ENCODE measurements at places on chromosomes 11 and 22.

GRCh38 chr11:79678780-79679452 is 238.1 kb upstream of the TENM4 start:
- no peaks in the 10 kb centered on the region for H3K27me3 ChIP-seq
- no peak overlapping the region for H3K4me3 ChIP-seq
- no peak for DNase-seq
- no peaks in the 10 kb centered on the region for H3K36me3 ChIP-seq
- no peaks in the 10 kb centered on the region for H3K4me1 ChIP-seq

- H3K4me3 ChIP-seq = peak overlapping the region; percentile 27
- no peaks in the 10 kb centered on the region for H3K27me3 ChIP-seq
- no peaks in the 10 kb centered on the region for H3K36me3 ChIP-seq
- DNase-seq = peak; percentile 94
- H3K27ac ChIP-seq = peak overlapping the region; percentile 67
Observed at GRCh38 chr22:42994917-42995562, 19.9 kb downstream of the PACSIN2 start.

- H3K4me3 ChIP-seq = no peak overlapping the region
- H3K27me3 ChIP-seq = no peaks in the 10 kb centered on the region
- H3K27ac ChIP-seq = no peak overlapping the region
- H3K4me1 ChIP-seq = peaks cover 15% of the 10 kb centered on the region
Observed at GRCh38 chr11:37504921-37505320, 906.9 kb upstream of the RAG2 start.

- H3K27ac ChIP-seq = no peak overlapping the region
- no peaks in the 10 kb centered on the region for H3K36me3 ChIP-seq
- no peaks in the 10 kb centered on the region for H3K4me1 ChIP-seq
- peaks cover 50% of the 10 kb centered on the region for H3K27me3 ChIP-seq
Observed at GRCh38 chr22:37337204-37337943, 55.1 kb downstream of the CYTH4 start.

GRCh38 chr11:60918939-60919265 is 4.9 kb downstream of the TMEM109 start:
- peak; percentile 18 for DNase-seq
- peaks cover 15% of the 10 kb centered on the region for H3K36me3 ChIP-seq
- peaks cover 12% of the 10 kb centered on the region for H3K4me1 ChIP-seq
- H3K27me3 ChIP-seq = no peaks in the 10 kb centered on the region
- no peak overlapping the region for H3K4me3 ChIP-seq
- H3K27ac ChIP-seq = no peak overlapping the region

- no peak overlapping the region for H3K27ac ChIP-seq
- DNase-seq = no peak
- H3K4me3 ChIP-seq = no peak overlapping the region
- no peaks in the 10 kb centered on the region for H3K4me1 ChIP-seq
- no peaks in the 10 kb centered on the region for H3K27me3 ChIP-seq
- H3K36me3 ChIP-seq = peaks cover 3% of the 10 kb centered on the region
Observed at GRCh38 chr11:9710852-9711251, 47.0 kb downstream of the SWAP70 start.

DNA sequence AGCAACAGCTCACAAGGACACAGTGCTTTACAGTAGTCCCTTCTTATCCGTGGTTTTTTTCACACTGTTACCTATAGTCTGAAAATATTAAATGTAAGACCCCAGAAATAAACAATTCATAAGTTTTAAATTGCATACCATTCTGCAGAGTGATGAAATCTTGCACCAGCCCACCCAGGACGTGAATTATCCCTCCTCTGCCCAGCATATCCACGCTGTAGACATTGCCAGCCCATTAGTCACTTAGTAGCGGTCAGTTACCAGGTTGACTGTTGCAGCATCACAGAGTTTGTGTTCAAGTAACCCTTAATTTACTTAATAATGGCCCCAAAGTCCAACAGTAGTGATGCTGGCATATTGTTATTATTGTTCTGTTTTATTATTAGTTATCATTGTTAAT is 3.6 kb downstream of the CLTCL1 start:
- no peak overlapping the region for H3K4me3 ChIP-seq
- no peaks in the 10 kb centered on the region for H3K36me3 ChIP-seq
- peak; percentile 75 for DNase-seq
- no peaks in the 10 kb centered on the region for H3K27me3 ChIP-seq
- no peak overlapping the region for H3K27ac ChIP-seq

DNA sequence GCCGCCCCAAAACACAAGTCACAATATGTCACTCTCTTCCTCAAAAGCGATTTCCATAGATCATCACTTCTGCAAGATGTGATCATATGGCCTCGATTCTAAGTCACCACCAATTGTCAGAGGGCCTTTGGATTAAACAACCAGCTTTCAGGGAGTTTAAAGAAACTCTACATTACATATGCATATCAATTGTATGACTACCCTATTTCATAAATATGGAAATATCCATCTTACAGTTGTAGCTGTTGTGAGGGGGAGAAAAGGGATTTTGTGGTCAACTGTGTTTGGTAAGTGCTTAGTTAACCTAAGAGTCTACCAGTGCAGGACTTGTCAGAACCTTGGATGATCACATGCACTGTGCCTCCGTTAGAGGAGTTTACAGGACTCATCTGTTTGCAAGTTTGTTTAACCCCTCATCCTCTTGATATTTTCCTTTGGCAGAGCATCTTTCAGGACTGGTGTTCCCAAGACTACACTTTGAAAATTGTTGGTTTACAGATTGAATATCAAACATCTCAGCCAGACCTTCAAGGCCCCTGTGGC is 99.9 kb downstream of the CHST1 start:
- no peak overlapping the region for H3K27ac ChIP-seq
- no peak overlapping the region for H3K4me3 ChIP-seq
- H3K27me3 ChIP-seq = peaks cover 4% of the 10 kb centered on the region
- no peaks in the 10 kb centered on the region for H3K36me3 ChIP-seq

DNA sequence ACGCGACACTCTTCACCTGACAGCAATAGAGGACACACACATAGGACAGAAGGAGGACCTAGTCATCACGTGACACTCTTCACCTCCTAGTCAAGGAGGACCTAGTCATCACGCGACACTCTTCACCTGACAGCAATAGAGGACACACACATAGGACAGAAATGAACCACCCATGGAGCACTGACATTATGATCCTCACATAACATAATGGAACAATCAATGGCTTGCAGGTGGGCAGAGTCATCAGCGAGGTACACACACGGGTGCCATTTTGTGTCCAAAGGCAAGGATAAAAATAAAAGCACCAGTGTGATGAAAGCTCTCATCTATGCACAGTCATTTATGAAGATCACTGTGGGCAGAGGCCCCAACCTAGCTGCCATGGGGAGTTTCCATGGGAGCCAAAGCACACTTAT is 354.7 kb downstream of the LARGE1 start:
- no peak overlapping the region for H3K4me3 ChIP-seq
- no peaks in the 10 kb centered on the region for H3K36me3 ChIP-seq
- no peaks in the 10 kb centered on the region for H3K4me1 ChIP-seq
- no peak for DNase-seq

DNA sequence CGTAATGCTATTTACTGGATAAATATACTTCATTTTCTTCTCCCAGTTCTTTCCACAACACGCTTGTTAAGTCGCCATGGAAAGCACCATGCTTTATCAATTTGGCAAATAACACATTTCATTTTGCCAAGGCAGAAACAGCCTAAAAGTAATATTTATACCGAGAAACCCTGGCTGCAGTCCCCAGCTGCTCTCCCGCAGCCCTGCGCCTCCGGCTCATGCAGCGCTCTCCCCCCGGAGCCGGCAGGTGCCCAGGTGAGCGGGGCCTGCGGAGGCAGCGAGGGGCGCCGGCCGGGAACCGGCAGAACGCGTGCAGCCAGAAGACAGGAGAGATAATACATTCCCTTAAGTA is 681 bp upstream of the ARHGEF12 start:
- peak overlapping the region; percentile 95 for H3K27ac ChIP-seq
- no peaks in the 10 kb centered on the region for H3K27me3 ChIP-seq
- peak overlapping the region; percentile 58 for H3K4me3 ChIP-seq

DNA sequence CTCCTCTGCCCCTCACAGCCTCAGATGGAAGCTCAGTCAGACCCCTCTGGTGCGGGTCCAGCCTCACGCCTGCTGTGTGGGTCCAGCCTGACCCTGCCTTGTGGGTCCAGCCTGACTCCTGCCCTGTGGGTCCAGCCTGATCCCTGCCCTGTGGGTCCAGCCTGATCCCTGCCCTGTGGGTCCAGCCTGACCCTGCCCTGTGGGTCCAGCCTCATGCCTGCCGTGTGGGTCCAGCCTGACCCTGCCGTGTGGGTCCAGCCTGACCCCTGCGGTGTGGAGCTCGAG is 445.3 kb downstream of the BRD1 start:
- H3K27ac ChIP-seq = no peak overlapping the region
- H3K27me3 ChIP-seq = no peaks in the 10 kb centered on the region
- no peak overlapping the region for H3K4me3 ChIP-seq
- H3K4me1 ChIP-seq = no peaks in the 10 kb centered on the region
- no peaks in the 10 kb centered on the region for H3K36me3 ChIP-seq
- no peak for DNase-seq

DNA sequence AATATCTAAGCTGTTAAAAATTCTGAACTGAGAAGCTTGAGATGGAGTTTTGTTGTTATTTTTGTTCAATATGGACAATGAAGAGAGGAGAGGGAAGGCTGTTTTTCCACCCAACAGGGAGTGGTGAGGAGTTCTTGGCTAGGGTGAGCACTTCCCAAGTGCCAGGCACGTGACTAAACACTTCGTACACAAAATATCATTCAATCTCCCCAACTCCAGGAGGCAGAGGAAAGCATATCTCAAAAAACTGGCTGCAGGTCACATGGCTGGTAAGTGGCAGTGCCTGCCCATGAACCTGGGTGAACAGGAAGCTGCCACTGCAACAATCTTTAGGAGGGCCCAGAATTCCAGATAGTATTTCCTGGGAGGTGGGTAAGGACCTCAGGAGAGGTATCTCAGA is 11.6 kb downstream of the ELF5 start:
- no peak for DNase-seq
- H3K27ac ChIP-seq = peak overlapping the region; percentile 39
- H3K27me3 ChIP-seq = no peaks in the 10 kb centered on the region
- H3K4me3 ChIP-seq = no peak overlapping the region
- H3K36me3 ChIP-seq = no peaks in the 10 kb centered on the region

DNA sequence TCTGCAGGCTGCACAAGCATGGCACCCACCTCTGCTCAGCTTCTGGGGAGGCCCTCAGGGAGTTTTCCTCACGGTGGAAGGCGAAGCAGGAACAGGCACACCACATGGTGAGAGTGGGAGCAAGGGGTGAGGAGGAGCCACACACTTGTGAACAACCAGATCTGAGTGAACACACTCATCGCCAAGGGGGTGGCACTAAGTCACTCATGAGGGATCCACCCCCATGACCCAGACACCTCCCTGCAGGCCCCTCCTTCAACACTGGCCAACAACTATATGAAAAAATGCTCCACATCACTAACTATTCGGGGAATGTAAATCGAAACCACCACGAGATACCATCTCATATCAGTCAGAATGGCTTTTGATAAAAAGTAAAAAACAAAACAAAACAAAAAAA is 722 bp upstream of the KRTAP5-2 start:
- H3K36me3 ChIP-seq = no peaks in the 10 kb centered on the region
- H3K27me3 ChIP-seq = peaks cover 3% of the 10 kb centered on the region
- no peak overlapping the region for H3K4me3 ChIP-seq
- DNase-seq = no peak
- H3K27ac ChIP-seq = no peak overlapping the region
- no peaks in the 10 kb centered on the region for H3K4me1 ChIP-seq

DNA sequence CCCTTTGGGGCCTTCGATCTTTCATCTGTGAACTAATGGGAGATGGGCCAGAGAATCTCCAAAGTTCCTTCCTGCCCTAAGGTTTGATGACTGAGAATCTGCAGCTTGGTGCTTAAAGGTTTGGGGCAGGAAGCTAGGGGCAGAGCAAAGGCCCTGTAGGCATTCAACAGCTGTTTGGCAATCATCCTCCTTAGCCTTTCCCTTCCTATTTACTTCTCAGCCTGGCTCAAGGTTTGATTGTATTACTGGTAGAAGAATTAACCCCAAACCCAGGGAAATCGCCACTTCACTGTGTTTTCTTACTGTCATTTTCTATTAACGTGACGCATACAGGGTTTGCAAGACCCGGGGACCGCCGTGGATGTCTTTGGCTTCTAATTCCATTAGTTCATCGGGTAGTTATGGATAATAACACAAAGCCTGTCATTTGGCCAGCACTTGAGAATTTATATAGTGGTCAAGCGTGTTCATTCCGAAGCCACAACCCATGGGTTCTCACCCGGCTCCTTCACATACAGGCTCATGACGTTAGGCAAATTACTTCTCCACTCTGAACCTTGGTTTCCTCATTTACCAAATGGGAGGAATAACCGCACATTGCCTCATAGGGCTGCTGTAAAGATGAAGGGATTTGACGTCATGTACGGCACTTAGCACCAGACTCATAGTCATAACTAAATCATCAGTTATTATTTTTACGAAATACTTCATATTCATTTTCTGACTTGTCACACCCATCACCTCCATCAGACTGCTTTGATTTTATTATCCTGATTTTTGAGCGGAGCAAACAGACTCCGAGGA is 158.1 kb downstream of the FBXO7 start:
- H3K4me3 ChIP-seq = no peak overlapping the region
- DNase-seq = no peak
- H3K27ac ChIP-seq = no peak overlapping the region
- no peaks in the 10 kb centered on the region for H3K36me3 ChIP-seq
- H3K27me3 ChIP-seq = no peaks in the 10 kb centered on the region
- H3K4me1 ChIP-seq = no peaks in the 10 kb centered on the region

DNA sequence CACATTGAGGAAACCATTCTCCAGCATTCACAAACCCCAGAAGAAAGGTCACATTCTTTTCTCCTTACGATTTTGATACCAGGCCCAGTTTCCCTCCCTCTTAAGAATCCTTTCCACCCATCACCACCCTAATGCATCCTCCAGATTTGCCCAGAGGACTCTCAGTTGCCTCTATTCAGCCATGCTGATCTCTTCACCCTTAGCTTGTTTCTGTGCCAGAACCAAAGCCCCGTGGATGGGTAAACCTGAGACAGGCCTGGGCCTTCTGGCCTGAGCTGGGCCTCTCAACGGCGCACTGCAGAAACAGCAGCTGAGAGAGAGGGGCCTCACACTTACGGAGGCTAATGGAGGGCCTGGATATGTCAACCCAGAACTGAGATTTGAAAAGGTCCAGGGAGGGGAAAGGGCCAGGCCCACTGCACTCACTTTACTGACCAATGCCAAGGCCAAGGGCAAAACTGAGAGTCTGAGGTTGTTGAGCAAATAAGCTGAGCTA is 32.2 kb upstream of the OAF start:
- H3K27ac ChIP-seq = no peak overlapping the region
- DNase-seq = no peak
- no peaks in the 10 kb centered on the region for H3K36me3 ChIP-seq
- H3K27me3 ChIP-seq = peaks cover 10% of the 10 kb centered on the region
